Muscle of leg (tissue), 16 donors: ENCODE measurements at places on chromosomes 3 and 15. TPM values are rescaled to one million over a fixed set of nuclear protein-coding genes. Genes with fewer than 3 reads are reported as not detected.

Gene C3orf52
- total RNA-seq: 5.7 TPM

Gene KCNMB3
- total RNA-seq: 2.1 TPM

Gene SPPL2A
- 67.7 TPM for total RNA-seq

Gene CCK
- 10.3 TPM for total RNA-seq

Gene HLTF
- 24.6 TPM for total RNA-seq

Gene UROC1
- total RNA-seq: 0.04 TPM

Gene OIP5
- 4.0 TPM for total RNA-seq

Gene A4GNT
- not detected for total RNA-seq

Gene GUCA1C
- total RNA-seq: not detected

Gene DALRD3
- total RNA-seq: 21.4 TPM

Gene UBP1
- 24.6 TPM for total RNA-seq

Gene AADAC
- 0.35 TPM for total RNA-seq

Gene TMEM212
- total RNA-seq: 0.09 TPM

Gene GOLGA6L10
- total RNA-seq: 0.44 TPM

Gene UMPS
- total RNA-seq: 20.5 TPM

Gene SERINC4
- 0.18 TPM for total RNA-seq

Gene CTXN2
- not detected for total RNA-seq

Gene C3orf85
- total RNA-seq: not detected
